ENCODE measurements at places on chromosomes 5 and 9.

DNA sequence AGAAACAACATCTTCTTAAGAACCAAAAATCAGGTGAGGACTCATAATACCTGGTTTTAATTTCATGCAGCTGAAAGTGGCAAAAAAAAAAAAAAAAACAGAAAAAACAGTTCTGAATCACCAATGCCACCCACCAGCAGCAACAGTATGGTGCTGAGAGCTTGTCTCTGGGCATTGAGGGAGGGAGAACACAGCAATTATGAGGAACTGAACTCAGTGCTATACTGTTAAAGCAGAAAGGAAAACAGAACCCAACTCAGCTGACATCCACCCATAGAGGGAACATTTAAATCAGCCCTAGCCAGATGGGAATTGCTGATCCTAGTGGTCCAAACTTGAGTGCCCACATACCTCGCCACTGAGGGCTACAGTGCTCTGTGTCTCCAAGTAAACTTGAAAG lies 657.9 kb downstream of the ACTL7B start:
- no peak for ATAC-seq

- ATAC-seq, result peak; percentile 59
Observed at GRCh38 chr9:1619915-1620710, 395.0 kb upstream of the SMARCA2 start.

DNA sequence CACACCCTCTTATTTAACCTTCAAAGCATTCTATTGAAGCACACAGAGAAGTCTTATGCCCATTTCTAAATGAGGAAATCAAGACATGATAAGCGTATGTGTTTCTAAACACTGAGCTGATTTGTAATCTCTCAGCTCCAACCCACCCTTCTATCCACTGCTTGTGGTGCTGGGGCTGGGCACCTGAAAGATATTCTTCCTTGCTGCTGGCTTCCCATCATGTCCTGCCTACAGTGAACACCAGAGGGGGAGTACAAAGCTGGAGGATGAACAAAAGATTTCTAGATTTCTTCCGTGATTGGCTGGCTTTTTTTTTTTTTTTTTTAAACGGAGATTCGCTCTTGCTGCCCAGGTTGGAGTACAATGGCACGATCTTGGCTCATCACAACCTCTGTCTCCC lies 14.4 kb downstream of the ACTL7A start:
- no peak for ATAC-seq

DNA sequence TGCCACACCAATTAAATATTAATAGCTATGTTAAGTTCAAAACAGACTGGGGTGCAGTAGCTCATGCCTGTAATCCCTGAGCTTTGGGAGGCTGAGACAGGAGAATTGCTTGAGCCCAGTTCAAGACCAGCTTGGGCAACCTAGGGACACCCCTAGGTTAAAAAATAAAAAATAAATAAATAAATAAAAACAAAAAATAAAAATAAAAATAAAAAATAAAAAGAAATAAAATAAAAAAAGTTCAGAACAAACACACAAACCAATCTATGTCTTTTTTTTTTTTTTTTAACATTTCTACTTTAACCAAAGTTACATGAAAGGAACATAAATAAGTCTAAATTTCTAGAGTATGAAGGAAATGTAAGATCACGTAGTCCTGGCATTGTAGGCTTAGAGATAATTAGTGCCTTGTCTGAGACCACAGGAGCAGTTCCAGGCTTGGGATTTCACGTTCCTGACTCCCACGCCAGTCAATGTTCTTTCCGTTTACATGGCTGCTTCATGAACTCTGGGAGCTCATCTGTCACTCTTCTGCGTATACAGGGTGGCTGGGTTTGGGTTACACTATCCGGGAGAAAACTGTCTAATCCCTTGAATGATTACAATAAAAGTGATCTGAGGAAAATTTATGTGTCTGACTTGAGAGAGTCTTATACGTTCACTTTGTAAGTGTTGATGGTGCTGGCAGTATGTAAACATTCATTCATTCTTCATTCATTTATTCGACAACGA lies 85.2 kb downstream of the KIAA1958 start:
- no peak for ATAC-seq

DNA sequence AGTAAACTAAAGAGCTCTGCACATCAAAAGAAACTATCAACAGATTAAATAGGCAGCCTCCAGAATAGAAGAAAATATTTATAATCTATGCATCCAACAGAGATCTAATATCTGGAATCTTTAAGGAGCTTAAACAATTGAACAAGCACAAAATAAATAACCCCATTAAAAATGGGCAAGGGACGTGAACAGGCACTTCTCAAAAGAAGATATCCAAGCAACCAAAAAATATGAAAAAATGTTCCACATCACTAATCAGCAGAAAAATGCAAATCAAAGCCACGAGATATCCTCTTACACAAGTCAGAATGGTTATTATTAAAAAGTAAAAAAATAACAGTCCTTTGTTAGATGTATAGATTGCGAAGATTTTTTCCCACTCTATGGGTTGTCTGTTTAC lies 109.1 kb upstream of the TRPC7 start:
- ATAC-seq, result no peak

- no peak for ATAC-seq
Observed at GRCh38 chr5:42242881-42243485, 180.3 kb upstream of the GHR start.

DNA sequence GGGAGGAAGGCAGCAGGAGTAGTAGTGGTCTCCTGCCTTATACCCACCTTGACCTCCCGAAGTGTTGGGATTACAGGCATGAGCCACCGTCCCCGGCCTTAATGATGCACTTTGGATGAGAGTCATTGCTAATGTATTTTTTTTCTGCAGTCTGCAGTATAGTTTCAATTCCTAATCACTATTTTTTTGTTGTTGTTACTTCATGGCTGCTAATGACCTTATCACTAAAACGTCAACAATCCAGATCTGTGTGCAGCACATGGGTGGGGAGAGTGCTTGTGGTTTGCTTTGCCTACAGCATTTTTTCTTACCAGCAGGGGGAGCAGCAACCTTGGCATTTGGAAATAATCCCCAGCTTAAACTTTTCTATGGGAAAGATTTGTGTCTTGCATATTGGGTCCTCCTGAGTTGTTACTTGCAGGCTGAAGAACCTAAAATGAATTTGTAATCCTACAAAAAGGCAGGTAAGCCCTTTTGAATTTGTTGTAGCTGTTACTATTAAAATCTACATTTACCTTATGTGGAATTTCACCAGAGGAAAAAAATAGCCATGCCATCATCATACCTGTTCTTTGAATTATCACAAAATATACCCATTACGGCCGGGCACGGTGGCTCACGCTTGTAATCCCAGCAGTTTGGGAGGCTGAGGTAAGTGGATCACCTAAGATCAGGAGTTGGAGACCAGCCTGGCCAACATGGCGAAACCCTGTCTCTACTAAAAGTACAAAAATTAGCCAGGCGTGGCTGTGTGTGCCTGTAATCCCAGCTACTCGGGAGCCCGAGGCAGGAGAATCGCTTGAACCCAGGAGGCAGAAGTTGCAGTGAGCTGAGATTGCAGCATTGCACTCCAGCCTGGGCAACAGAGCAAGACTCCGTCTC lies 6.3 kb upstream of the MED7 start:
- ATAC-seq, result peak; percentile 73

GRCh38 chr5:36237751-36238150 lies 4.0 kb downstream of the NADK2 start:
- ATAC-seq, result no peak

DNA sequence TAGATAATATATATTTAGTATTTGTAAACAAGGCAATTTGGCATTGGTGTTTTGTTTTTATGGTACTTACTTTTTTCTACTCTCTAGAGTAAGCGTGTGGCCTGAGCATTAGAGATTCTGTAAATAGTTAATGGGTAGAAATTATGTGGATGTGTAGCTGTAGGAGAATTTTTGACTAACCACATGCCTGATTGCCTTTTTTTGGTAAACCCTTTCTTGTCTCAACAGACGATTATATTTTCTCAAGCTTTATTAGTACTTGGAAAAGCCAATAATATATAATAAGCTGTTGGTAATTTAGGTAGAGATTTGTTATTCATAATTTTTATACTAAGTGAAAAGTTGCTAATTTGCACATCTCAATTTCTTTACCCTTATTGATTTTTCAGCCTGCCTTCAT lies 76.8 kb downstream of the FCHO2 start:
- ATAC-seq, result no peak

DNA sequence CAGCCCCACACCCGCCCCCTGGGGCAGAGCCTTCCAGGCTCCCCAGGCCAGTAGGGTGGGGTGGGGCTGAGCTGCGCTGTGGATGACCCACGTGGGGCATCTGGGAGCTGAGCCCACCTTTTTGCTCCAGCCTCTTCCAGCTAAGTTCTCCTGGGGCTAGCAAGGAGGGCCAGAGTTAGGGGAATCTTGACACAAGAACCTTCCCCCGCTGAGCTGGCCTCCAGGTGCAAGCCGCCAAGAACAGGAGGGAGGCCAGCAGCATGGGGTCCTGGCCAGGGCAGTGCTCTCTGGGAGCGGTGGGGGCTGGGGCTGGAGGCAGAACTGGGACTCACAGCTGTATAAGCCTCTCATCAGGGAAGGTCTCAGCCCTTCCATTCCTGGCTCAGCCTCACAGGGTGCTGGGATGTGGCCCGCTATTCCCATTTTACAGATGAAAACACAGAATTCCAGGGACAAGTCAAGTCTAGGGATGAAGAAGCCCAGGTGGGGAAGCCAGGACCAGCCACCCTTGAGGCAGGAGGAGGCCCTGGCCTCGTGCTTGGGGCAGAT lies 21.5 kb downstream of the SARDH start:
- ATAC-seq, result no peak

DNA sequence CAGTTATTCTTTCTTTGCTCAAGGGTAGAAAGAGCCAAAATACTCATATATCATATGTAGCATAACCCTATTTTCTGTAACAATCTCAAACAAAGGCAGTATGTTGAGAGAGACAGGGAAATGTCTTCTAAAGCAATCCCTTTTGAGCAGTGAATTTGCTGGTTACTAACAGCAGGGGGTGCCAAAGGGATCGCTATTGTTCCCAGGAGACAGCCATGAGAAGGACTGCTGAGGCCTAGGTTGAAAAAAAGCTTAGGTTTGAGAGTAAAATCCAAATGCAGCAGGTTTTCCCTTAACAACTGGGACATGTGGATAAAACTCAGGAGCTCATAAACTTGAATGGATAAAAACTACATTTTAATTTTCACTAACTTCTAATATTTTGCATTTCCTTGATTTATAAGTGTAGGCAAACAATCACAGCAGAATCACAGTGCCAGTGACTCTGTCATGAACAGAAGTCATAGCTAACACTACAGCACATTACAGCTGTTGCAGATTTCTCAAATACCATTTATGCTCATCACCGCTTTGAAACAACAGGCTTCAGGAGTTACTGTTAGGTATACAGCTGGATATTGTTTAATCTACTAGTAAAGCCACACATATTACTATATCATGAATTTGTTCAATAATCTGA lies 148.4 kb downstream of the MAPKAP1 start:
- ATAC-seq, result peak; percentile 74

DNA sequence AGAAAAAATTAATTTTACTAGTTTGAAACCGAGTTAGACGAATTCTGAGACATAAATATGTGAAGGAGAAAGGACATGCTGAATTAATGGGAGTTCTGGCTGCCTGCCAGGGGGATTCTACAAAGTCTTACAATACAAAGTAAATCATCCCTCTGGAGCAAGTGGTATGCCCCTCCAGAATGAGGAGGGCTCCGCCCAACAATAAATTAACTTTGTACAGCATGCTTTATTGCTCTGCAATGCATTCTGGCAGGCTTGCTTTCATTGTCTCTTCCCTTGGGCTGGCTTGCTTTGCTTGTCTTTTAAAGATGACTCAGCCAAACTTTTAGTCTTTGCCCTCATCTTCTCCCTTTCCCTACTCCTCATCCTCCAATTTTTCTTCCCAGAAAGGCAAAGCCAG lies 11.7 kb upstream of the PCDHB1 start:
- ATAC-seq, result no peak

DNA sequence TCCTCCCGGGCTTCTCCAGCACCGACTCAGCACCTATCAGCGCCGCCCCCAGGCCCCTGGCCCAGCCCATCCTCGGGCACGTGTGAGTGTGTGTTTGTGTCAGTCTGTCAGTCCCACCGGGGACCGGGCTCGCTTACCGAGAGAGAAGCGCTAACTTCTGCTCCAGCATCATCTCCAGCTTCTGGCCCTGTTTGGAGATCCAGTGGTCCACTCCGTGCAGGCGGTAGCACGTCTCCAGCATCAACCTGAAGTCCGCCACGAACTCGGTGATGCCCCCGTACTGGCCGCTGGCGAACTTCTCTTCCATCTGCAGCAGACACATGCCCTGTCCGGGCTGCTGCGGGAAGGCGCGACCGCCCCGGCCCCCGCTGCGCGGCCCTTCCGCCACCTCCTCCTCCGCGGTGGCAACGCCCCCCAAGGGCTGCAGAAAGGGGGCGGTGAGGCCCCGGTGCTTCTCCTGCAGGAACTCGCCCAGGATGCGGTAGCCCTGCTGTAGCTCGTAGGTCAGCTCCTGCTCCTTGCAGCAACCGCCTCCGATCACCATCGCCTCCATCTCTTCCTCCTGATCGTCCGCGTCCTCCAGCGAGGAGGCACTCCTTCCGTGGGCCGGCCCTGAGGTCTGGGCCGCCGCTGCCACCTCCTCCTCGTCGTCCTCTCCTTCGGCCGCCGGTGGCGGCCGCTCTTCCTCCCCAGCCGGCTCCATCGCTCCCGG lies 8.2 kb downstream of the RANBP6 start:
- ATAC-seq, result peak; percentile 93

GRCh38 chr5:167219298-167219697 lies 1072.1 kb upstream of the WWC1 start:
- ATAC-seq, result no peak

DNA sequence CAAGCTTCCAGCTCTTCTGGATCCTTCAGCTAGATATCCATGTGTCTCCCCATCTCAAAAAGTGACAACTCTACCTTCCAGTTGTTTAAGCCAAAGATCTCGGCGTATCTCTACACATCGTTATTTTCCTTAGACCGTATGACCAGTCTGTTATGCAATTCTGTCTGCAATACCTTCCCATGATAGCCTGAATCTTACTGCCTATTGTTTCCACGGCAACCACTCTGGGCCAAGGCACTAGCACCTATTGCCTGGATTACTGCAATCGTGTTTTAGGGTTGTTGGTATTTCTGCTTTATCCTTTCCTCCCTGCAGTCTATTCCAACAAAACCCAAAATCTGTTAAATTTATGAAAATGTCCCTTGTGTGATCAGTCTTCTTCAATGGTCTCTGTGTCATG lies 448.4 kb downstream of the MTRR start:
- ATAC-seq, result no peak

DNA sequence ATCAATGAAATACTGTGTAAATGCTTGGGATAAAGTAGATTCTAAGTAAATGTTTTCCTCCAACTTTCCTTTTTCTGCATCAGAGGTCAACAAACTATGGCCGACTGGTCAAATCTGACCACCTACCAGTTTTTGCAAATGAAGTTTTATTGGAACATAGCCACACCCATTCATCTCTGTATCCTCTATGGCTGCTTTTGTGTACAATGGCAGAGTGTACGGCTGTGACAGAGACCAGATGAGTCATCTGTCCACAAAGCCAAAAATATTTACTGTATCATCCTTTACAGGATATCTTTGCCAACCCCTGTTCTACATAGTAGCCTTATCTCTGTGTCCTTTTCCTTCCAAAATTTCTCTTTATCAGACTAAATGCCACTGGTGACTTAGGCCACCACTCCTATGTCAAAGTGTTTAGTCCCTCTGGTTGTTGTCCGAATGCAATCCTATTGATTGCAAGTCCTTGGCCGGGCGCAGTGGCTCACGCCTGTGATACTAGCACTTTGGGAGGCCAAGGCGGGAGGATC lies 218.4 kb upstream of the KLF4 start:
- no peak for ATAC-seq

All from esophagus mucosa (tissue), 1 donor.